ENCODE measurements at places on chromosomes 2 and 18.

DNA sequence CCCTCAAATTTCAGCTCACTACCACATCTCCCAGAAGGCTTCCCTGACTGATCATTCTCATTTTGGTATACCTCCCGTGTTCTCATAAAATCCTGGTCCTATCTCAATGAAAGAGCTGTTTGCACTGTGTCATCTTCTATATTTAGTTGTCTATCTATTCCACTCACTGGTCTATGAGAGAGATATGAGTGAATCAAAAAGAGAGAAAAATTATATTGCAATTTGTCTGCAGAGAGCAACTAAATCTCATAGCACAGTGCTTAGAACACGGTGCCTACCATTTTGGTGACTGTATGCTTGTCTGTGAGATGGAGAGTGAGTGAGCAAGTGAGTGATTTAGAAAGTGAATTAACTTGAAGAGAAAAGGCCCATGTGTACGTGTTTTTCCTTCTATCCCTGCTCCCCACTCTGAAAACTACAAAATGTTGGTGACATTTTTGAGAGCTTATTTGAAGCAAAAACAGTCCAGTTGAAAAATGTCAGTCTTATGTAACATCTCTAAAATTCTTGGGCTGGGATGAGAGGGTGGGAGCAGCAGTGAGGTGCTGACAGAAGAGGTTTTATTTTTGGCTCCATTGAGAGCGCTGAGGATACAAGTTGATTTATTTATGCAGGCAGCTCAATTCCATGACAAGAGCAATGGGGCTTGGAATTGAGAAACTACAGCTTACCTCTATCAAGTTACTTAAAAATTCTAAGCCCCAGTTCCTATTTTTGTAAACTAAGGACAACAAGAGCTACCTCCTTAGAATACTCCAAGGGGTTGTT, 373.5 kb upstream of the CHST9 start:
- DNase-seq, result no peak

GRCh38 chr2:173513107-173513727, 158.5 kb downstream of the CDCA7 start:
- DNase-seq, result no peak

GRCh38 chr2:236241181-236242056, 22.8 kb downstream of the ASB18 start:
- DNase-seq, result no peak

DNA sequence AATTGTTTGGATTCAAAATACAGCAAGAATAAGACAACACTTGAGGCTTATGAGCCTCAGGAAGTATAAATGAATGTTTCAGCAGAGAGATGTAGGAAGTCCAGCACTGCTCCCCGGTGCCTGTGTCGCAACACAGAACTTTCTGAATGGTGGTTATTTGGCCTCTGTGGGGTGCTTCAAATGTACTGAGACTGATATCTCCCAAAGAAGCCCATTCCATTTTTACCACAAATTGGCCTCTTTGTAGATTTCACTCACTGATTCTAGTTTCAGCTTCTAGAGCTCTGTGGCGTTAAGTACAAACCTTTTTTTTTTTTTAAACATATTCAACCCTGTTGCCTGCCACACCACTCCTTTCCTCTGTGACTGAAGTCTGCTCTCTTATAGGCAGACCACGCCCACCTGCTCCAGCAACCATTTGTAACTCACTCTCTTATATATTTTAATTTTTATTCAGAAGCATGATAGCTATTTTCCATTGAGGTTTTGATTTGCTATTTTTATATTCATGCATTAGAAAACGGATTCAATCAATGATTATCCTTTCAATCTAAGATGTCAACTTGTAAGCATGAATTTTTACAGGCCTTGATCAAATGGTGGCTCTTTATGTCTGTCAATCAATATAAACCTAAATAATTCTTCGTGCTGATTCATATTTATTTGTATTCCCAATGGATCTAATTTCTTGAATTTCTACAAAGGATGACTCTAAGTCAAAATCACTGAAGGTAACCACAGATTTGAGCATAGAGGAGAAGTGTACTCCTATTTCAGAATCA, 277.1 kb upstream of the CCDC68 start:
- DNase-seq, result no peak

GRCh38 chr2:56008661-56009431, 85.3 kb upstream of the EFEMP1 start:
- DNase-seq, result no peak

- no peak for DNase-seq
These were observed 6.3 kb downstream of the MEX3C start for GRCh38 chr18:51191128-51191717.

DNA sequence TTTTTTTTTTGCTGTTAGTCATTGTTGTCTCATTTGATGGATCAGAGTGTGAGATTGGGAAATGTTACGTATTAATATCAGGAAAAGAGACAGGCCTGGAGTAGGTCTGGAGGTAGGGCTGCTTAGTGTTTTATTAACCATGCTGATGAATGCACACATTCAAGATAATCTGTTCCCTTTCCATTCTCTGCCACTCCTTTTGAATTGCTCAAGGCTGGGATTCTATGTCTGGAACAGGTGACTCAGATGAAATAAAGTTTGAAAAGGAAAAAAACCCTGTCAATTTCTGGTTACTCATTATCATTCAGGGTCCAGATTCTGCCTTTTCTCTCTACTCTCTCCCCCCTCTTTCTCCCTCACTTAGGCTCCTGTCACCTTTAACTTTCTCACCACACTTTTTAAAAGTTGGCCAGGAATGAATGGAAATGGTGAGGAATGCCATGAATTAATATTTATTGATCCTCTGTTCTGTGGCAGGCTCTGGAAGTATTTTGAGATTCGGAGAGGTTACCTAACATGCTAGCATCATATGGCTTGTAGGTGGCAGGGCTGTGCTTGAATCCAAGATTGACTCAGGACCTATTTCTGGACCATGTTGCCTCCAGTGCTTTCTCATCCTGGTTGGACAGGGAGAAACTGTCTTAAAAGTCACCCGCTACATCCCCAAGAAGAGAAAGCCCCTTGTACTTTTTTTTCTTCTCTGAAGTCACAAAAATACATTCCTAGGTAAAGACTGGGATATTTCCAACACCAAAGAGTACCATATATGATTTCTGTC, 40.2 kb downstream of the MAP4K4 start:
- DNase-seq, result no peak
